ENCODE measurements at places on chromosomes 6 and 20.

DNA sequence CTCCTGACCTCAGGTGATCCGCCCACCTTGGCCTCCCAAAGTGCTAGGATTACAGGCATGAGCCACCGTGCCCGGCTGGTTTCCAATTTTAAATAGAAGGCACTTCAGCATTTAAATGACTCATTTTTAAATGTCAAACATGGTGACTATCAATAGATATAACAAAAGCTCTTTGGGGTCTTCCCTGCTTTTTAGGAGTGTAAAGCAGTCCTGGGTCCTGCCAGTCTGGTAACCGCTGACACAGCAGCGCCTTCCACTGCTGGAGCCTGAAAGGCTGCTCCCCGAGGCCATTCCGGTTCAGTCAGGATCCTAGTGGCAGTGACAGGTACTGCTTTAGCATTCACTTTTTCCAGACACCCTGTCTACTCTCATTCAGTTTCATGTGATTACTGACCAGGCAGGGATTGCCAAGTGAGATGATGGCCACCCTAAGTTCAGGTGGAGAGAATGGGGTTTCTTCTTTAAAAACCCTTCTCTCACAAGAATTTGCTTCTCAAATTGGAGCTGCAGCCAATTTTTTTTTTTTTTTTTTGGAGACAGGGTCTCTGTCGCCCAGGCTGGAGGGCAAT is 5.1 kb downstream of the DIDO1 start:
- H3K4me3 ChIP-seq, result no peak overlapping the region
- no peaks in the 10 kb centered on the region for H3K36me3 ChIP-seq
- peaks cover 44% of the 10 kb centered on the region for H3K4me1 ChIP-seq
- H3K27me3 ChIP-seq, result no peaks in the 10 kb centered on the region

DNA sequence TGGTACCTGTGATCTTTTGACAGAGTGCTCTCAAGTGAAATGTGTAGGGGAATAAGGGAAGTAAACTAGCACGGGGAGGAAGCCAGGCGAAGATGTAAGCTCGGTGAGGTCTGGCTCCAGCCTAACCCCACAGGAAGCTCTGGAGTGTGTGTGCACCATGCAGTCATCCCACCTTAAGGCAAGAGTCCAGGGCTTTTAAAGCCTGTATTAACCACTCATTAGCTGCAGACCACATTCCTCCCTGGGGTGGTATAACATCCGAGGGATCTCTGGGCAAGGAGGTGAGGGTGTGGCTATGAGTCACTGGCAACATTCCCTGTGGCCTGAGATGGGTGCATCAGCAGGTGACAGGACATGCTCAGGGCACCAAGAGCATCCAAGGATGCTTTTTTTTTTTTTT is 12.5 kb upstream of the RANBP9 start:
- no peak overlapping the region for H3K27ac ChIP-seq
- no peaks in the 10 kb centered on the region for H3K4me1 ChIP-seq
- no peaks in the 10 kb centered on the region for H3K27me3 ChIP-seq
- no peak for DNase-seq

DNA sequence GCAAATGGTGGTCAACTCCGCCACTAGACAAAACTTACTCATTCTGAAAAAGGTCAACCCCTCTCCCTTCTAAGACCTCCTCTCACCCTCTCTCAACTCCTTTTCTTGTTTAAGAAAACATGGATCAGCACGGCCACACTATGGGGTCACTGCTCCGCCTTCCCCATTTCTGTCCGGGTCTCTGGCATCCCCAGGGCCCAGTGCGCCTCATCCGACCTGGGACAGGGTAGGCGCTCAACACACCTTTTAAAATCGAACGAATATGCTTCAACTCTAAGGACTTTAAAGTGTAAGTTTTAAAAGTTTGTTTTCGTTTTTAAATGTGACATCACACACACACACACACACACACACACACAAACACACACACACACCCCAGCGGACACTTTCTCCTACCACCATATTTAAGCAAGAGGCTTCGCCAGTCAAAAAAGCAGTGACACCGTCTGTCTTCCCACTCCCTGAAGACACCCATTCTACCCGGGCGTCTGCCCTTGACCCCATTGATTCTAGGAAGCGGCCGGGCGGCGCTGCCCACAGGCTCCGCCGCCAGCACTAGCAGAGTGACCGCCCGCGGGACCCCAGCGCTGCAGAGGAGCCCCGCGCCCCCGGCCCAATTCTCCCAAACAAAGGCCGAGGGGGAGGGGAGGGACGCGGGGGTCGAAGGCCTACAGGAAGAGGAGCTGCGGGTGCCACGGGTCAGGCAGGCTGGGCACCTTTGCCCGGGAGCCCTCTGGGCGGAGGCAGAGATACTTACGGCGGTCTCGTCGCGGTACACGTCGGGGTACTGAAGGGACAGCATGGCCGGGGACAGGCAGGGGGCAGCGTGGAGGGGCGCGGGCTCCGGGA is 568 bp downstream of the PREP start:
- peak overlapping the region; percentile 83 for H3K4me3 ChIP-seq
- H3K36me3 ChIP-seq, result no peaks in the 10 kb centered on the region
- peak overlapping the region; percentile 92 for H3K27ac ChIP-seq
- H3K27me3 ChIP-seq, result no peaks in the 10 kb centered on the region
- no peaks in the 10 kb centered on the region for H3K4me1 ChIP-seq
- no peak for DNase-seq

GRCh38 chr6:40848038-40848437 is 191.0 kb downstream of the UNC5CL start:
- peaks cover 4% of the 10 kb centered on the region for H3K36me3 ChIP-seq
- no peaks in the 10 kb centered on the region for H3K27me3 ChIP-seq
- no peak for DNase-seq
- no peak overlapping the region for H3K4me3 ChIP-seq
